ENCODE measurements at places on chromosomes 1 and 21. TPM values are rescaled to one million over a fixed set of nuclear protein-coding genes. Genes with fewer than 3 reads are reported as not detected.

PTCH2 gene
- 2.0 TPM for total RNA-seq

SMYD3 gene
- 24.2 TPM for total RNA-seq

VSIG8 gene
- total RNA-seq: not detected

OR2AK2 gene
- total RNA-seq: not detected

FLG2 gene
- not detected for total RNA-seq

TPTE gene
- total RNA-seq: not detected

PAQR6 gene
- total RNA-seq: 15.8 TPM

ARV1 gene
- total RNA-seq: 19.5 TPM

PSRC1 gene
- 102 TPM for total RNA-seq

WDR26 gene
- 65.5 TPM for total RNA-seq

IL22RA1 gene
- total RNA-seq: not detected

TRIM62 gene
- total RNA-seq: 8.6 TPM

NR1I3 gene
- not detected for total RNA-seq

GNL2 gene
- total RNA-seq: 73.1 TPM

KRTAP7-1 gene
- not detected for total RNA-seq

LRRC39 gene
- 1.3 TPM for total RNA-seq

RSBN1 gene
- total RNA-seq: 26.8 TPM

UBE4B gene
- 74.4 TPM for total RNA-seq

LAMC2 gene
- not detected for total RNA-seq

HLX gene
- 0.43 TPM for total RNA-seq

UBL4B gene
- not detected for total RNA-seq

IGSF5 gene
- total RNA-seq: 0.77 TPM

ANGPTL3 gene
- total RNA-seq: not detected

ACTA1 gene
- total RNA-seq: 0.48 TPM
